ENCODE measurements at places on chromosomes 2 and 18.

- no peak for DNase-seq
Measured at GRCh38 chr2:70959851-70960832, 18.3 kb upstream of the ANKRD53 start.

DNA sequence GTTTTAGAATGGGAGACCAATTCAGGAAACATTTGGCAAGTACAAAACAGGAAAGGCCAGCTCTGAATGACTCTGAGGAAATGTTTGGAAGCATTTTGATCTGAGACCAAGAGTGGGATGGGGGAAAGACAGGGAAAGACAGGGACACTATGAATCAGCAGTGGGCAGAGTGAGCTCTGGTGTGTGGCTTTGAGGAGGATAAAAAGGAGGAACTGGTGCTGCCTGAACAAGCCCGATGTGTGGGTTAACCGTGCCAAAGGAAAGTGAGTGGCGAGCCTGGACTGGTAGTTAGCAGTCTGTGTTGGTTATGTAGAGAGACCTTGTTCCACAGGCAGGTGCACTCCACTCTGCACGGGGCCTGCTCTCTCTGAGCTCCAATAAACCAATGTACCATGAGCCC, 5.3 kb downstream of the MFSD6 start:
- DNase-seq, result no peak

- peak; percentile 56 for DNase-seq
Measured at GRCh38 chr2:143937723-143938350, 582.1 kb downstream of the ZEB2 start.

DNA sequence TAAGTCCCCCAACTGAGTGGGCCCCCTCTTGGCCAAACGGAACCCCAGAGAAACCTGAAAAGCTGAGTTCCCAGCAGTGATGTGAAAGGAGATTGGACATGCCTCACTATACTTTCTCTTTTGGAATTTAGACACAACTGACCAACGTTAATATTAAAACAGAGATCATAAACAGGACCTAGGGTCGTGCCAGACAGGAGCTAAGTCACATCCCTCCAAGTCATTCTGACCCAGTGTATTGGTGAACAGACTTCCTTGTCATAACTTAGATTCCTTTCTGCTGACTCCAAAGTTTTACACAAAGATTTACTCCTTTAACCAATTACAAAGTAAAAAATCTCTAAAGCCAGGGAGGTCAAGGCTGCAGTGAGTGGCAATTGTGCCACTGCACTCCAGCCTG, 46.9 kb downstream of the UXS1 start:
- DNase-seq, result no peak

- no peak for DNase-seq
Measured at GRCh38 chr2:854460-854859, 96.2 kb upstream of the SNTG2 start.

DNA sequence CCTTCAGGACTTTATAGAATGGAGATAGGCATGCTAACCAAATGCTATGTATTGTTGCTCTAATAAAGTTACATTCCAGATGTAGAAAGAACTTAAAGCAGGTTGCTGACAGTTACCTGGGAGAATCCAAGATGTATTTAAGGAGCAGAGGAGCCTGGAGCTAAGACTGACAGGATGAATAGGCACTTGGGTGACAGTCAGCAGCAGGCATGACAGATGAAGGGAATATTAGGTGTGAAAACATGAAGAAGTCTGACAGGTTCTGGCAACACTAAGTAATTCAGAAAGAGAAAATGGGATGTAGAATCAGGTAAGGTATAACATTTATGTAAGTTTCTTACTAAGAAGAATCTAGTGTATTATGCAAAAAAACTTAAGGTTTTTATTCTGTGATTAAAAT, 232.0 kb downstream of the DSC3 start:
- DNase-seq, result no peak

- no peak for DNase-seq
Measured at GRCh38 chr2:120786038-120786960, 50.6 kb downstream of the GLI2 start.

GRCh38 chr2:178530625-178531142, 50.4 kb downstream of the PLEKHA3 start:
- no peak for DNase-seq

DNA sequence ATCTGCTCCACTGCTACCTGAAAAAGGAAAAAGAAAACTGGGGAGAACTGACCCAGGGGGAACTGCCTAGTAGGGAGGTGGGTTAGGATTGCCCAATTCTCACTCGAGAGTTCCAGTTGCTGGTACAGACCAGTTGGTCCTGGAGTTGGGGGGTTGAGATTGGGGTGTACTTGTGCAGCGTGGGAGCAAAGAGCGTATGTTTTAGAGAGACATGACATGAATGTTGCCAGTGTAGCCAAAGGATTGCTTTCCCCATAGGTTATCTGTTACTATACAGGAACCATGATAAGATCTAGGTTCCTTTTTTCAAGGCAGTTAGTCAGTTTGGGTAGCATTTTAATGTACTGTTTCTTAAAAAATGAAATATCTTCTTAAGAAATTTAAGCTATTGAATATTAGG, 68.6 kb downstream of the APLF start:
- no peak for DNase-seq

- no peak for DNase-seq
Measured at GRCh38 chr2:221343524-221343923, 228.6 kb downstream of the EPHA4 start.

GRCh38 chr18:59395226-59396175, 36.4 kb upstream of the LMAN1 start:
- DNase-seq, result no peak

- peak; percentile 69 for DNase-seq
Measured at GRCh38 chr18:48607056-48607984, 68.5 kb downstream of the CTIF start.

DNA sequence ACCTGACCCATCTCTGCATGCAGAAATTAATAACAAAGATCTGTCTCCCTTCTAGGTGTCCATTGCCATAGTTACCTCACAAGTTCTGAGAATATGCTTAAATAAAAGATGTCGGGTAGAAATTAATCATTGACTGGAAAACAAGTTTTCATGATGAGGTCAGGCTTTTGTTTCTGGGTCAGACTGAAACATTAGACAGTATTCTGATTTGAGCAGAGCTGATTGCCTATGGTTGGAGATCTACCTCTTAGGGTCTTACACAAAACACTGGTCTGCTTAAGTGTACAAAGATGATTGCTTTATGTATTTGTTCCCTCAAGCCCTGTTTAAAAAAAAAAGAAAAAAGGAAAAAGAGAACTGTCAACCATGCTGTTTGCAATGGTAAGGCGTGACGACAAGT, 956.4 kb downstream of the CPS1 start:
- DNase-seq, result peak; percentile 21

GRCh38 chr2:38147333-38148121, 71.6 kb upstream of the CYP1B1 start:
- DNase-seq, result no peak

DNA sequence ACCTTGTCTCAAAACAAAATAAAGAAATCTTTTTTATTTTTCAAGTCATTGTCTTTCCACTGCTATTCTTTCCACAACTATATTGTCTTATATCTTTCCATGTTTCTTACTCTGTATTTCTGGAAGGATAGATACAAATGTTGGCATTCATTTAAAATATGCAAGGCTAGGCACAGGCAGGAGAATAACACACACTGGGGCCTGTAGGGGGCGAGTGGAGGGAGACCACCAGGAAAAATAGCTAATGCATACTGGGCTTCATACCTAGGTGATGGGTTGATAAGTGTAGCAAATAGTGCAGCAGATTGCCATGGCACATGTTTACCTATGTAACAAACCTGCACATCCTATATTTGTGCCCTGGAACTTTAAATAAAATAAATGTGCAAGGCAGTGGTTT, 9.6 kb downstream of the MRPL30 start:
- no peak for DNase-seq

- DNase-seq, result no peak
Measured at GRCh38 chr2:53636596-53636995, 131.0 kb upstream of the CHAC2 start.

DNA sequence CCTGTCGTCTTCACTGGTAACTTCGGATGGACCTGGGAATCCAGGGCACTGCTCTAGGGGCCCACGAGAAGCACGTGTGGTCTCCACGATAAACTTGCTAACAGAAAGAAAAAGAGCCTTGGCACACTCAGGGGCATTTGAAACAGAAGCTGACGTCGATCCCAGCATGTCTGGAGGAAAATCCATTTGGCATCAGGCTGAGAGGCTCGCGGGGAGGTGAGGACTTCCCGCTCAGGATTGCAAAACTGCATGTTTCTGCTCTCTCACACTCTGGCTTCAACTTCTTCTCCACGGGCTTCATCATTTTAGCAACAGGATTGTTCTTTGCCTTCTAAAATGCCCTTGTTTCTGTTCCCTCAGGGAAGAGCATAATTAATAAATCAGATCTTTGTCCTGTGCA, 181.7 kb upstream of the COPS8 start:
- DNase-seq, result no peak

- no peak for DNase-seq
Measured at GRCh38 chr2:150681120-150681804, 193.8 kb upstream of the RND3 start.

GRCh38 chr2:5548991-5549715, 143.0 kb upstream of the SOX11 start:
- peak; percentile 60 for DNase-seq

DNA sequence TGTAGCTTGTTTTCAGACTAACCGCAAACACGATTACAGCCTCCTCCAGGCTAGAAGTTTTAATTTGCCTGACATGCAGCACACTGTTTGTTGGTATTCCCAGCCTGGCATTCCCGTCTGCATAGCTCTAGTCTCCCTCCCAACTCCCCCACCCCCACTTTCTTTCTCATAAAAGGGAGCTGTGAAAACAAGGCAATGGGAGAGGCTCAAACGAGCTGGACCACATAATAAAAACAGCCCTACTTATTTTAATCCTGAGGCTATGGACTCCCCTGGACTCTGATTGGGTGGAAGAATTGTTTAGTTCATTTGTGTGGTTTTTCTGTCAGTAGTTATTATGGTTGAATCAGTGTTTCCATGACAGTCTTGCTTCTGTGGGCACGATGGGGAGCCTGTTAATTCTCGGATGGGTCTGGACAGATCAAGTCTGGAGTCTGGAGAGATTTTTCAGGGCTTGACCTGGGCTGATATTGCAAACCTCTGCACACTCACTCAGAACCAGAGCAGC, 1.2 kb downstream of the STON1 start:
- peak; percentile 74 for DNase-seq

DNA sequence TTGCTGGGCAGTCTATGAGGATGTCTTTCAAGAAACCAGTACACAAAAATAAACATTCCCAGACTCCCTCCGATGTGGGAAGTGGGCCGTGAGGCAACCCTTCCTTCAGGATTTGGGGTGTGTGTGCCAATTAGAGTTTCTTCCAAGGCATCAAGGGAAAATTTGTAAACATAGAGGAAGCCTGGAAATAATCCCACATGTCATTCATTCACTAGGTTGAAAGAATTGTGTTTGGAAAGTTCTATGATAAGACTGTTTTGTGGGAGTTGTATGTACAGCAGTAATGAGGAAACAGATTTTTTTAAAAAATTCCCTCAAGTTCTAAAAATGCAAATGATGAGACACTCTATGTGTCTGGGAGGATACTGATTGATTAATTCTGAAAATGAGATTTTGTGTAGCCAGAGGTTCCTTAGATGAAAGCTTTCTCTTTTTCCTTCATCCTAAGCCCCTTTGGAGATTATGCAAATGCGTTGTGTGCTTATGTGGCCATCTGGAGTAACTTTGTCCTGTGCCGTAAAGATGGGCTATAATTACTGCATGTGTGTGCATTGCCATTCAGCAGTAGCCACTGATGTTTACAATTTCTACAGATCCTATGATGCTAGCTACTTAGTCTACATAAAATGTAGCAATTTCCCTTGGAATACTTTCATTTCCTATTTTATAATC, 107.8 kb upstream of the TPO start:
- DNase-seq, result no peak

DNA sequence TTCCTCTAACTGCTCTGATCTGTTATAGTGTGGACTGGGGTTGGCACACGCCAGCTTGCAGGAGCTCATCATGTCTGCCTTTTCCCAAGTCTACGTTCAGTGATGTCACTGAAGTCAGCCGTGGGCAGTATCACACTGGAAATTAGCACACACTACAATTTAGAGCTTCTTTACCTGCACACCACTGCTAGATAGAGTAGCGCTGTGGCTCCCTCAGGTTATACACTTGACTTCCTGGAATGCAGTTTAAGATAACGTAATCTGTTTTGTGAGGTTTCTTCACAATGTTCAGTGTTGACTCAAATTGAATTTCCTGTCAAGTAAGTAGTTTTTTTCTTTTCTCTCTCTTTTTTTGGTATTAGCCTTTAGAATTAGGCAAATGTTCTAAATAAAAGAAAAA, 487.2 kb downstream of the DCDC2C start:
- DNase-seq, result peak; percentile 3

DNA sequence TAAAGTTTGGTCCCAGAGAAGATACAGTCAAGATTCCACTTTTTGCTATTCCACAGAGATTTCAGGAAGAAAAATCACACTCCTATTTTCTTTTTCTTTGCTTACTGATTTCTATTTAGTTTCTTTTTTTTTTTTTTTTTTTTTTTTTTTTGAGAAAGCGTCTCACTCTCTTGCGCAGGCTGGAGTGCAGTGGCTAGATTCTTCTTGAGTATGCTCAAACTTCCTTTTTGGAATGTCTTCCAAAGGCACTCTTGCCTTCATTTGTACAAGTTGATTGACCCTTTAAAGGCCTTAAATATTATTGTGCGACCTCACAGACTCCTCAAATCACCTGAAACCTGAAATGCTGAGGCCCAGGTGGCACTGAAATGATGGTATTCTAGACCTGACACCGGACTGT, 9.6 kb downstream of the SCN1A start:
- no peak for DNase-seq
